ENCODE measurements at places on chromosomes 6 and 20. TPM values are rescaled to one million over a fixed set of nuclear protein-coding genes. Genes with fewer than 3 reads are reported as not detected.

Gene SMLR1
- not detected for total RNA-seq

Gene LRRC73
- 0.50 TPM for total RNA-seq

Gene LY6G6D
- total RNA-seq = not detected

Gene OR2B6
- not detected for total RNA-seq

Gene CAGE1
- total RNA-seq = 0.17 TPM

Gene ID4
- total RNA-seq = 3.8 TPM
